ENCODE measurements at places on chromosomes 11 and 22. TPM values are rescaled to one million over a fixed set of nuclear protein-coding genes. Genes with fewer than 3 reads are reported as not detected.
A peak's percentile ranks its signal among the peaks of the same experiment; 100 is the strongest.

GRCh38 chr11:8289492-8289918 is 25.8 kb upstream of the LMO1 start:
- H3K4me1 ChIP-seq: no peaks in the 10 kb centered on the region
- H3K36me3 ChIP-seq: no peaks in the 10 kb centered on the region
- no peak overlapping the region for H3K4me3 ChIP-seq
- peaks cover 76% of the 10 kb centered on the region for H3K27me3 ChIP-seq
- no peak overlapping the region for H3K27ac ChIP-seq

- H3K4me3 ChIP-seq: no peak overlapping the region
- no peaks in the 10 kb centered on the region for H3K36me3 ChIP-seq
- H3K27ac ChIP-seq: no peak overlapping the region
Measured at GRCh38 chr11:19218786-19219460, 17.1 kb upstream of the CSRP3 start.

GRCh38 chr11:548700-549603 is 11.6 kb downstream of the LMNTD2 start:
- H3K4me3 ChIP-seq: no peak overlapping the region
- DNase-seq: no peak
- no peaks in the 10 kb centered on the region for H3K36me3 ChIP-seq
- no peaks in the 10 kb centered on the region for H3K4me1 ChIP-seq

DNA sequence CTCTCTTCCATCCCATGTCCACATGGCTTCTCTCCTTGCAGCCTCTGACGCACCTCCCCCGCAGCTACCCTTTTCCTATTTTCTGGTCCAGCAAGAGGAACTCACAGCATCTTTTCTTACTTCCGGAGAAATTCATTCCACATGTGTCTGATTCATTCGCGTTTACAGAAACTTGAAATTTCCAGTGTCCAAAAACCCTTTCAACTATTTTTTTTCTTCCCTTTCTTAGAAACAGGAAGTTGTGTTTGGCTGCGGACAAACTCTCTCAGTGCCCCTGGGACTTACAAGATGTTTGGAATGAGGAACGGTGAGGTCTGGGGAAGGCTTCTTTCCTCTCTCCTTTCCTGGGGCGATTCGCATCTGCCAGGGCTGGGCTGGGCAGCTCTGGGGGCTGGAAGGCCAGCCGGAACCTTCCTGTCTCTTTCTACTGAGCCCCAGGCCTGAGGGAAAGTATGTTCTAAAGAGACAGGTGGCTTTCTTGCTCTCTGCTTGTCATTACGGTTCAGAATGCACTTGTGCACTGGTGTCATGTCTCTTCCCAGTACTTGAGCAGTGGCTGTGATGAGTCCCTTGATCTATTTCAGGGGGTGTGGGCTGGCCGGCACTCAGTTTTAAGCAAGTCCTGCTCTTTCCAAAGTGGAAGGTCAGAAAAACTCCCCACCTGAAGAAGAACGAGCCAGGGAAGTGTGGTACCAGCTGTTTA is 27.5 kb downstream of the ADAMTS8 start:
- H3K27me3 ChIP-seq: peaks cover 13% of the 10 kb centered on the region
- no peaks in the 10 kb centered on the region for H3K4me1 ChIP-seq
- no peaks in the 10 kb centered on the region for H3K36me3 ChIP-seq
- H3K4me3 ChIP-seq: no peak overlapping the region
- no peak overlapping the region for H3K27ac ChIP-seq

DNA sequence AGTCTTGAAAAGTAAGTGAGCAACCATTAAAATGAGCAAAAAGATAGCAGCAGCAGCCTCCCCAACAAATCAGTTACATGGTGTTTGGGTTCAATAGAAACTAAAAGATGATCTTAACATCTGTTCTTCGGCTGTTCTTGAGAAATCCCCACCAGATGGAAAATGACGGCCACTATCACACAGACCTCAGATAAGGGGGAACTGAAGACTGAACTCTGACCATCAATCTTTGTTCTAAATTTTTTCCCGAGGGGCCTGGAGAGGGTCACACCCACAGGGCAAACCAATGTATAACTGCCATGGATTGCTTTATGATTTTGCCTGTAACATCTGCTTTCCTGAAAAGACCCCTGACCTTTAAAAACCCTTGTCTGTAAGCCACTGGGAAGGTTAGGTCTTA is 624.8 kb upstream of the KIRREL3 start:
- no peaks in the 10 kb centered on the region for H3K27me3 ChIP-seq
- H3K36me3 ChIP-seq: no peaks in the 10 kb centered on the region
- peaks cover 5% of the 10 kb centered on the region for H3K4me1 ChIP-seq

- H3K4me3 ChIP-seq: no peak overlapping the region
- no peak for DNase-seq
- H3K36me3 ChIP-seq: no peaks in the 10 kb centered on the region
- no peaks in the 10 kb centered on the region for H3K27me3 ChIP-seq
- no peak overlapping the region for H3K27ac ChIP-seq
- peaks cover 5% of the 10 kb centered on the region for H3K4me1 ChIP-seq
Measured at GRCh38 chr11:104876324-104876723, 21.9 kb downstream of the CASP12 start.

DNA sequence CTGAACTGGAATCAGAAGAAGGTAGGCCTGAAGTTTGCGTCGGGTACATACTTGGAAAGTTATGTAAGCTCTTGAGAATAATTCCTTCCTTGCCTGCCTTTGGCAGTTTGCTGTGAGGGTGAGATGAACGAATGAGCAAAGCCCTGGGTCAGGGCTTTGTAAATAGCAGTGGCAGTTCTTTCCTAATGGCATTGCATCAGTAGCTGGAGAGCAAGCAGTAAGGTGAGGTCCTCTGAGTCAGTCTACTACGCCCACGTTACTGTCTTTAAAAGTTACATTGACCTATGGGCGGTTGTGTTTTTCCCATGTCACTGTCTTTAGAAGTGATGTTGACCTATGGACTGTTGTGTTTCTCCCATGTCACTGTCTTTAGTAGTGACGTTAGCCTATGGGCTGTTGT is 179.1 kb upstream of the E2F8 start:
- no peak overlapping the region for H3K4me3 ChIP-seq
- no peak for DNase-seq
- H3K27me3 ChIP-seq: no peaks in the 10 kb centered on the region
- no peak overlapping the region for H3K27ac ChIP-seq
- no peaks in the 10 kb centered on the region for H3K36me3 ChIP-seq

DNA sequence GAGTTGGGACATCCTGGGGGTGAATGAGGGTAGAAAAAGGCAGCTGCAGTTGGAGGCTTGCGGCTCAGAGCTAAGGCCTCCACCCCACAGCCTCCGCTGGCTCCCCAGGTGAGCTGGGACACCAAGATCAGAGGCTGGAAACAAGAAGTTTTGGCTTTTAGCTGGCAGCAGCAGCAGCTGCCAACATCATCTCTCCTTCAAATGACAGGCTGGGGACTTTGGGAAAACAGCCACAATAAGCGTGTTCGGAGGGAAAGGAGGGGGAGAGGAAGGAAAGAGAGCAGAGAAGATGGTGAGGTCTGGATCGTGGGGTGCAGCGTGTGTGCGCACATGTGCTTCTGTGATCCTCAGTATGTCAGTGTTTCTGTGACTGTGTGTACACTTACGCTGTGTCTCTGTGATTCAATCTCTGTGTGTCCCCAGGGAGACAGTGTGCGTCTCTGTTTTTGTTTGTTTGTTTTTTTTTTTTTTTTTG is 62.0 kb upstream of the RASD2 start:
- H3K27ac ChIP-seq: peak overlapping the region; percentile 80
- no peaks in the 10 kb centered on the region for H3K27me3 ChIP-seq
- H3K36me3 ChIP-seq: no peaks in the 10 kb centered on the region
- peak overlapping the region; percentile 24 for H3K4me3 ChIP-seq
- peak; percentile 49 for DNase-seq

DNA sequence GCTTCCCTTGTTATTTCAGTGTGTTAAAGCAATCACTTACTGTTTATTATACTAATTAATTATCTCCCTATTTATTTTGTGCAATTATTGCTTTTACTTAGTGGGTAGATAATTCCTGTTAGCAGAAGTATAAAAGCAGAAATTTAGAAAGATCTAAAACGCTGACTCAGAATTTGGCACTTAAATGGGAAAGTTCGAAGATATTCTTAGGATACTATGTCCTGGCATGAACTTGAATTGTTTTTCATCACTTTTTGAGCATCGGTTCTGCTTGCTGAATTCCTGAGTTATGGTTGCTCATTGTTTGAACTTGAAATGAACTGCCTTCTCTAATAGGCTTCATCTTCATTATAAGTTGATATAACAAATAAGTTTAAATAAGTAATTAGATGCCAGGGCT is 325.4 kb downstream of the JRKL start:
- no peak overlapping the region for H3K27ac ChIP-seq
- no peak for DNase-seq
- no peaks in the 10 kb centered on the region for H3K36me3 ChIP-seq
- peaks cover 7% of the 10 kb centered on the region for H3K4me1 ChIP-seq
- no peak overlapping the region for H3K4me3 ChIP-seq

DNA sequence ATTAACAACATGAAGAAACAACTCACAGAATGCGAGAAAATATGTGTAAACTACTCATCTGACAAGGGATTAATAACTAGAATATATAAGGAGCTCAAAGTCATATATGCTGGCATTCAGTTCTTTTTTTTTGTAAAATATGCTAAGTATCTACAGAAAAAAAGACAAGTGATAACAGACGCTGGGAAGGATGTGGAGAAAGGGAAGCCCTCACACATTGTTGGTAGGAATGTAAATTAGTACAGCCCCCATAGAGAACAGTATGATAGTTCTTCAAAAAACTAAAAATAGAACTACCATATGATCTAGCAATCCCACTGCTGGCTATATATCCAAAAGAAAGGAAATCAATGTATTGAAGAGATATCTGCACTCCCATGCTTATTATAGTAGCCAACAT is 13.8 kb downstream of the GAB2 start:
- peaks cover 10% of the 10 kb centered on the region for H3K4me1 ChIP-seq
- H3K27me3 ChIP-seq: no peaks in the 10 kb centered on the region
- no peak overlapping the region for H3K4me3 ChIP-seq
- H3K27ac ChIP-seq: no peak overlapping the region

- no peak overlapping the region for H3K27ac ChIP-seq
- H3K4me1 ChIP-seq: peaks cover 12% of the 10 kb centered on the region
- DNase-seq: no peak
- H3K27me3 ChIP-seq: no peaks in the 10 kb centered on the region
Measured at GRCh38 chr11:112885744-112886433, 75.3 kb upstream of the NCAM1 start.

GRCh38 chr11:109973486-109973885 is 119.7 kb upstream of the ZC3H12C start:
- peaks cover 49% of the 10 kb centered on the region for H3K4me1 ChIP-seq
- no peak for DNase-seq
- H3K36me3 ChIP-seq: no peaks in the 10 kb centered on the region
- H3K4me3 ChIP-seq: no peak overlapping the region

- H3K4me1 ChIP-seq: no peaks in the 10 kb centered on the region
- no peaks in the 10 kb centered on the region for H3K27me3 ChIP-seq
- no peak for DNase-seq
- no peaks in the 10 kb centered on the region for H3K36me3 ChIP-seq
Measured at GRCh38 chr22:25689631-25690030, 52.4 kb upstream of the MYO18B start.

GRCh38 chr22:40241200-40241763 is 63.6 kb downstream of the TNRC6B start:
- peaks cover 17% of the 10 kb centered on the region for H3K4me1 ChIP-seq
- no peak overlapping the region for H3K27ac ChIP-seq
- H3K36me3 ChIP-seq: peaks cover 7% of the 10 kb centered on the region
- H3K27me3 ChIP-seq: no peaks in the 10 kb centered on the region
- H3K4me3 ChIP-seq: no peak overlapping the region
- no peak for DNase-seq

GRCh38 chr11:11000579-11001283 is 142.9 kb upstream of the ZBED5 start:
- H3K27ac ChIP-seq: no peak overlapping the region
- no peak overlapping the region for H3K4me3 ChIP-seq

- no peak overlapping the region for H3K4me3 ChIP-seq
- no peaks in the 10 kb centered on the region for H3K4me1 ChIP-seq
- no peak overlapping the region for H3K27ac ChIP-seq
- no peak for DNase-seq
Measured at GRCh38 chr11:60872124-60872960, 5.0 kb downstream of the ZP1 start.

GRCh38 chr11:13118194-13118593 is 109.1 kb downstream of the RASSF10 start:
- no peak for DNase-seq
- no peak overlapping the region for H3K27ac ChIP-seq
- H3K27me3 ChIP-seq: peaks cover 1% of the 10 kb centered on the region
- H3K4me1 ChIP-seq: no peaks in the 10 kb centered on the region

DNA sequence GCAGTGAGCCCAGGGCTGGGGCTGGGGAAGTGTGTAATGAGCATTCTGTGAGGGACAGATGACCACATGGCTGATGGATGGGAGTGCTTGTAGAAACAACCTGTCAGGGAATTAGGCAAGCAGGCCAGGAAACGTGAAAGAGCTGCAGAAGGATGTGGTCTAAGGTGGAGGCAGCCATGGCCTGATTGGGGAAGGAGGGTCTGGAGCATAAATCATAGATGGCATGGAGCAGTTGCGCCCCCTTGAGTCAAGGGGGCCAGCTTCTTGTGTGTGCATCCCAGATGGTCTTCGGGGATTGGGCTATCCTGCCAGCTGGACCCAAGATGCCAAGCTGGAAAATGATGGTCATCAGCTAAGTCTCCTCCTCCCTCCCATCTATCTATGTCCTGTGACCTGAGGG is 119.4 kb upstream of the CLPB start:
- DNase-seq: peak; percentile 48
- H3K27me3 ChIP-seq: peaks cover 5% of the 10 kb centered on the region
- no peaks in the 10 kb centered on the region for H3K36me3 ChIP-seq
- H3K27ac ChIP-seq: no peak overlapping the region
- no peaks in the 10 kb centered on the region for H3K4me1 ChIP-seq

DNA sequence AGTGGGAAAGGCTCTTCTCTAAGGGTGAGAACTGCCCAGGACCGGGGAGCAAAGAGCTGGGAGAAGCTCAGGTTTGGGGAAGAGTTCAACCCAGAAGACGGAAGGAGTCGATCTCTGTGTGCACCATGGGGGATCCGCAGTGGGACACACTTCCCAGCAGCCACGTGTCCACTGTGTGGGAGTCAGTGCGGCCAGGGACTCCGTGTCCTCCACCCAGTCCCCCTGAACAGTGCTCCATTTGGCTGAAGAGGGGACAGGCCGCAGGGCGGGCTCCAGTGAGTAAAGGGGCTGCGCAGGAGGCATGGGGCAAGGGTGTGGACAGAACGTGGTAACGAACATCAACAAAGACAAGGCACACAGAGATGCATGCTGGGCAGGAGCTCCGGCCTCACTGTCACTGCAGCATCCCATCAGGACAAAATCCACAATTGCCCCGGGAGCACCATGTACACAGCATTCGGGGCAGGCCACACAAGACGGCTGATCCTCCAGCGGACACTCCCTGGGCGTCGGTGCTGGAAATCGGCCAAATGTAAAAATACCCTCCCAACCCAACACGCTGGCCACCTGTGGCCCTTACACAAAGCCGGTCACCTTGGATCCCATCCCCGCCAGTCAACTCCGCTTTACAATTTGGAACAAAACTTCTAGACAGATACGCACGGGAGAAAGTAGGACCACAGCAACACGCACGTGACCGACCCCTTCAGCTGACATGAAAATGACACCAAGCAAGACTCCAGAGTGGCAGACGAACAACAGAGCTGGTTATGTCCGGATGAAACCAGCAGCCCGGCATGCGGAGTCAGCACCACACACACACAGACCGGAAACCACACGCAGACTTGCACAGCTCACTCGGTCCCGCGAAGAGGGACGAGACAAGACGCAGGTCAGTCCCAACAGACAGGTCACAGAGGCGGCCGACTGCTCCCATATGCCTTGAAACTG is 366.8 kb downstream of the SHANK2 start:
- H3K4me3 ChIP-seq: no peak overlapping the region
- DNase-seq: peak; percentile 15
- no peaks in the 10 kb centered on the region for H3K4me1 ChIP-seq
- no peak overlapping the region for H3K27ac ChIP-seq
- peaks cover 21% of the 10 kb centered on the region for H3K27me3 ChIP-seq

Gene ST14
- 0.17 TPM for total RNA-seq

Gene RFPL1
- total RNA-seq: not detected

Gene MRGPRE
- total RNA-seq: not detected

Gene SCUBE2
- 1.1 TPM for total RNA-seq

Data from A673 (cell line).